GM13976 (cell line): ENCODE measurements at places on chromosomes 3 and 15.

- DNase-seq: no peak
Observed at GRCh38 chr3:62785384-62785783, 89.8 kb downstream of the CADPS start.

DNA sequence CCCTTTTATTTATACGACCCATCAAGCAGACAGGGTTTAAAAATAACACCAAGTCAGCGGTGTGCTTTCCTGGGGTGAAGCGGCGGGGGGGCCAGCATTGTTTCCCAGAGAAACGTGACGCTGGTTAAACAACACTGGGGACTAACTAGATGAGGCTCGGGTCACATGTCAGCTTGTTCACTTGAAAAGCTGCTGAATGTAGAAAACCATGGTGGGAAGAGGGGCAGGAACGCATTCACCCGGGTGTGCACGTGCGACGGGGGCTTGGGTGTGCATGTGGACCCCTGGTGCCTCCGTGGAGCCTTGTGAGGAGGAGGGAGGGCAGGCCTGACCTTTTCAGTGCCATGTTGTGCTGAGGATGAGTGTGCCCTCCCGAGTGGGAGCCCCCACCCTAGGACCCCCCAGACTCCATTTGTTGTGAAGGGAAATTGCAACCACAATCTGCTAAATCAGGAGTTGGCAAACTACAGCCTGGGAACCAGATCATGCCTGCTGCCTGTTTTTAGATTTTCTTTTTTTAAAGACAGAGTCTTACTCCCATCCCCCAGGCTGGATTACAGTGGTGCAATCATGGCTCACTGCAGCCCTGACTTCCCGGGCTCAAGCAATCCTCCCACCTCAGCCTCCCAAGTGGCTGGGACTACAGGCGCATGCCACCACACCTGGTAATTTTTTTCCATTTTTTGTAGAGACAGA lies 70.4 kb upstream of the CMTM7 start:
- no peak for DNase-seq

- no peak for DNase-seq
Observed at GRCh38 chr15:99708563-99708962, 24.7 kb downstream of the LYSMD4 start.

DNA sequence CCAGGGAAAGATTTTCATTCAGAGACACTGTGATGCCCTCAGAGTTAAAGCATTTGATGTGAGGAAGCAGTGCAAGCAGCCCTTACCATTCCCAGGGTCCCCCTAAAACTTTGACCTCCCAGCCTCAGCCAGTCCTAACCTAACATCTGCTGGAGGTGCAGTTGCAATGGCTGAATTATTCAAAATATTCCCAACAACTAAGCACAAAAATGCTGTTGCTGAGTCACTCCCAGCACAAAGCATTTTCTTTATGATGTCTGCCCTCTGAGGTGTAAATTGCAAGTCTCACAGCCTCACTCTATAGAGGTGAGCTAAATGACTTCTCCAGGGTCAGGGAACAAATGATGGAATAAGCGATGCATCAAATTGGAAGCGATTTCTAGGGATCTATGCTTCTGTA lies 6.4 kb upstream of the REC114 start:
- no peak for DNase-seq

- DNase-seq: no peak
Observed at GRCh38 chr3:175411405-175411804, 552.3 kb downstream of the NAALADL2 start.
